ENCODE measurements at places on chromosomes 5 and 9. TPM values are rescaled to one million over a fixed set of nuclear protein-coding genes. Genes with fewer than 3 reads are reported as not detected.

DNA sequence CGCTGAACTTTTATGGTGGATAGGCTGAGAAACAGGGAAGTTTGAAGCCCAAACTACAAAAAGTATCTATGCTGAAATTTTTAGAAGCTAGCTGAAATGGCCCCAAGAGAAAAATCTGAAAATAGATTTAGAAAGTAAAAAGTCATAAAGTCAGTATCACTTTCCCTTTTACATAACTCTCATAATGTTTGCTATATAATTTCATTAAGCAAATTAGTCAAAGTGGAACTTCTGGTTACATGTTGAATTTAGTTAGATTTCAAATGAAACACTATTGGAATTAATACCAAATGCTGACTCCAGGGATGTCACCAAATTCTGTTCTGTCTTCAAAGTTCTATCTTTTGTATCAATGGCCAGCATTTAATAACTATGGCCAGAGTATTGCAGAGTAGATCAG lies 126.9 kb downstream of the TTC39B start:
- DNase-seq = no peak

DNA sequence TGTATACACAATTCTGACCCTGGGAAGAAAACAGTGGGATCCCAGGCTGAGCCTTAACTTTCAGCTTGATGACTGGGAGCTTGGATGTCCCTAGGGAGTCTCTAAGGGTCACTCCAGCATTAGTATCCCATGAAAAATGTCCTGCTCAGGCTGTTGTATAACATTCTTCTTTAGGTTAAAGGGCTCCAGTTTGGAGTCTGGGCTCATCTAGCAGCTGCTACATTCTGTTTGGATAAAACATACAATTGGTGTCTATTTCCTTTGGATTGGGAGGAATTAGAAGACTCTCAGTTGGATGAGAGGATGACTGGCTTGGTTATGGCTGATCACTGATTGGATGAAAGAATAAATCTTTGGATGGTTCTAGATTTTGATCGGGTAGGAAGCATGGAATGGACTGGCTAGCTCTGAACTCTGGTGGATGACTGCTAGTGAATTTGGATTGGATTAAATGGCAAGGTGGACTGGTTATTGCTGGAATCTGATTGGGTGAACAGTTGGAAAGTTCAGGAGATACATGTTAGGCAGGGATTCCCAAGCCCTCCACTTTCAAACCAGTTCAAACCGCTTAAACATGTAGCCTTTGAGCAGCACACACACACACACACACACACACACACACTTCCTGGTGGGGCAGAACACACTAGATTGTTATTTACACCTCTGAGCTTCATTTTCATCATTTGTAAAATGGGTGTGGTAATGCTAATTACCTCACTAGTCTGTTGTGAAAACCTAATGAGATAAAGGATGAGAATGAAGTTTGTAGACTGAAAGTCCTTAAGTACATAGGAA lies 7.1 kb upstream of the MYOZ3 start:
- no peak for DNase-seq

TRIM52 gene
- 33.1 TPM for polyA plus RNA-seq

SLCO6A1 gene
- polyA plus RNA-seq = not detected

UBLCP1 gene
- polyA plus RNA-seq = 42.8 TPM

GRCh38 chr5:173963182-173963838 lies 25.7 kb upstream of the C5orf47 start:
- DNase-seq = no peak

NMUR2 gene
- not detected for polyA plus RNA-seq

HSPA4 gene
- polyA plus RNA-seq = 157 TPM

SPATA6L gene
- polyA plus RNA-seq = 3.8 TPM

SYK gene
- 29.2 TPM for polyA plus RNA-seq

- DNase-seq = no peak
Measured at GRCh38 chr5:40436535-40437237, 243.0 kb upstream of the PTGER4 start.

DNA sequence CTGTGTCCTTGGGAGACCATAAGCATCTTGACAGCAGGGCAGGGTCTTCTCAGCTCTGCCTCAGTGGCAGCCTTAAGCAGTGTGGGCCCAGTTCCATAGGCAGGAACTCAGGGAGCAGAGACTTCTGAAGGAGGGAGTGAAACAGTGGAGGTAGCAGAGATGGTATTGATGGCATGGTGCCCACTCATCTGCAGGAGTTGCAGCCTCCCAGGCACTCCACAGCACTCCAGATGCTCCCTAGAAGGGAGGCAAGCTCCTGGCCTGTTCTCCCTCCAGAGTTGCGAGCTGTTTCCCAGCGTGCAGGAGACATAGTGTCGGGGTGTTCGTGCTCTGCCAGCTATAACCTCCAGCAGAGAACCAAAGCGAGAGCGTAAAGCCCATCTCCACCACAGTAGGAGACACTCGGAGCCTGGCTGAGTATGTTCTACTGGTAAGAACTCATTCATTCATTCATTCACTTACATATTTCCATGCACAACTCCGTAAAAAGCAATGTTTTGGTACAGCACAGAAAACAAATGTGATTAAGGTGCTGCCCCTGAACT lies 31.4 kb upstream of the UNC5A start:
- no peak for DNase-seq

GRCh38 chr9:76817489-76817888 lies 53.3 kb downstream of the PCA3 start:
- no peak for DNase-seq

GRCh38 chr9:113886933-113887332 lies 10.8 kb downstream of the ZNF618 start:
- no peak for DNase-seq

EIF4E1B gene
- polyA plus RNA-seq = not detected

DNA sequence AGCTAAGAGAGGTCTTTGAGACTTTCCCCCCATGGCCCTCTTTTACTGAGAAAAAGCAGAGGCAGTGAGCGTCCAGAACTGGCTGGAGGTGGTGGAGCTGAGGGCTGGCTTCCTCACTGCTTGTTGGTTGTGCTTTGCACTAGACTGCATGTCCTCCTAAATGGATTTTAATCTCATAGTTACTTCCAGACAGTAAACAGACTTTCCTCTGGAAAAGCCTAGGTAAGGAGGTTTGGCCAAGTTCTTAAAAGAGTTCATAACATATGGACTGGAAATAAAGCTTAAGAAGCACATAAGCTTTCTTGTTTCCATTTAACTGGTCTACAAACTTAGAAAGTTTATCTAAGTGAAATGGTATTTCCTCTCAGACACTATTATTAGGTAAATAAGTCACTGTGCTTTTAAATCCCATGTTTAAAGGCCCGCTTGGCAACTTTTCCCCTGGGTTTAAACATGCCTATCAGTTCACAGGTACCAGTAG lies 2.0 kb downstream of the ASPN start:
- DNase-seq = no peak

GRCh38 chr5:169970911-169971765 lies 9.2 kb downstream of the INSYN2B start:
- no peak for DNase-seq

DNA sequence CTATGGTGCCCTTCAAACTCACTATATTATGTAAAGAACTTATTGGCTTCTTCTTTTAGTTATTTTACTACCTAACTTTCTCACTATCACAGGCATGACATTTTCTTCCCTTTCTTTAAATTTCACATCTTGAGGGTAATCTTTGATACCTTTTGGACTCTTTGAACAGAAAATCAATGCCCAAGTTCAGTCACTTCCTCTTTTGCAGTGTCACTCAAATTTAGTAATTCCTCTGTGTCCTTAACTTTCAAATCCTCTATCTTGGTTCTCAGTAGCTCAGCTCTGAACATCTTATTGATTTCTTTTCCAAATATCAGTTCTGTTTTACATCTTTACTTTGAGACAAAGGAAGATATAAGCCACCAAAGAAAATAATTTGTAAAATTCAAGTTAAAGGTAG lies 25.5 kb downstream of the CNTLN start:
- DNase-seq = no peak

DNA sequence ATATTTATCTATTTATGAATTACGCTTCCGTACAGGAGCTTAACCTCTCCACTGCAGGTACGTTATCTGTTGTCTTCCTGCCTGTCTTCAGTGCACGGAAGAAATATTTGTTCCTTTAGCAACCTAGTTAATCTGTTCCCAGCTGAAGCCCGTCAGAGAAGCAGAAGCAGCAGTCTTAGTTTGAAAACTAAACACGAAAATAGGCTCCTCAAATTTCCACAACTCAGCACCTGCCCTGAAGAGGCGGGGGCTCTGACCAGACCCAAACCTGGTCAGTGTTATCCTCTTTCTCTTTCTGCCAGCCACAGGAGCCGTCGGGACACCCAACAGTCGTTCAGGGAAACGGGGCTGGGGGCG lies 462 bp downstream of the NUDCD2 start:
- no peak for DNase-seq

GRCh38 chr5:125316915-125317535 lies 570.6 kb upstream of the ZNF608 start:
- DNase-seq = no peak

- DNase-seq = no peak
Measured at GRCh38 chr5:115295777-115296123, 704 bp downstream of the CCDC112 start.

GRCh38 chr5:134594336-134594735 lies 38.3 kb downstream of the SAR1B start:
- DNase-seq = no peak

DNA sequence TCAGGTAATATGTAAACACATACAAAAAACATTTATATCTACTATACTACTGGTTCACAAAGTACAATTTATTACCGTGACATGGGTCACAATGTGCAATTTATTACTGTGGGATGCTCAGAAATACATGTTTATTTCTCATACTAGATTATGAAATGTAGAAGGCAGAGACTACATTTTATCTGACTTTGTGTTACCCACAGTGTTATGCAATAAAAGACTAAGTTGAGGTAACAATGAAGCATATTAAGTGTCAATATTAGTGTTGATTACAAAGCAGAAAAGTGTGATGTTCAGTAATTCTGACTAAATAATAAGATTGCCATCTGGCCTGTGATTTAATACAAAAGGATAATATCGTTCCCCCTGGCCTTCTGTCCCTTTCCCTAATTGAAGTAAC lies 42.4 kb downstream of the CPLANE1 start:
- no peak for DNase-seq

GRCh38 chr9:27473111-27473529 lies 51.0 kb upstream of the IFNK start:
- no peak for DNase-seq

SLC46A2 gene
- 0.21 TPM for polyA plus RNA-seq

IL33 gene
- 13.9 TPM for polyA plus RNA-seq

GRCh38 chr5:17024686-17025180 lies 88.6 kb upstream of the MYO10 start:
- DNase-seq = no peak

GRCh38 chr5:88058625-88059024 lies 210.0 kb downstream of the TMEM161B start:
- no peak for DNase-seq

DNA sequence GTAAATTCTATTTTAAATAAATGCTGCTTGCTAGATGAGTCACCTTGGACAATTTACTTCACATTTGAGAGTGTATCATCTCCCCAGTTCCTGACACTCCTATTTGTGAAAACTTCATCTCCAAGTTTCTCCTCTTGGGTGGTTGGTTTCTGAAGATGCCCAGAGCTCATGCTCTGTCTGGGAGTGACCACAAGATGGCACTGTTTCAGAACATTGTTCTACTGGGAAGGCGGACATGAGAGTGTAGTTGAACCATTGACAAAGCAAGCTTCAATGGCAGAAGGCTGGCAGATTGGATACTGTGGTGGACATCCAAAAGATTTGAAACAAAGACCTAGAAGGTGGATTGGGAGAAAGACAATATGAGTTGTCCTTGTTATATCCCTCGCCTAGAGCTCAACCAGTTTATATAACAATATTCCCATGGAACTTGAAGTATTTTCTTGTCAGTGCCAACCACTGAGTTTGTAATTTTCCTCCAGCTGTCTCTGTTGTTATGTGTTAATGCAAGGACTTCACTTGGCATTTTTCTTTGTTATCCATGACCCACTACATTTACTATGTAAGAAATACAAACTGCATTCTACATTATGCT lies 234.3 kb upstream of the ANKH start:
- DNase-seq = peak; percentile 28

TAF1L gene
- polyA plus RNA-seq = 0.06 TPM

CDC23 gene
- polyA plus RNA-seq = 68.7 TPM

DNA sequence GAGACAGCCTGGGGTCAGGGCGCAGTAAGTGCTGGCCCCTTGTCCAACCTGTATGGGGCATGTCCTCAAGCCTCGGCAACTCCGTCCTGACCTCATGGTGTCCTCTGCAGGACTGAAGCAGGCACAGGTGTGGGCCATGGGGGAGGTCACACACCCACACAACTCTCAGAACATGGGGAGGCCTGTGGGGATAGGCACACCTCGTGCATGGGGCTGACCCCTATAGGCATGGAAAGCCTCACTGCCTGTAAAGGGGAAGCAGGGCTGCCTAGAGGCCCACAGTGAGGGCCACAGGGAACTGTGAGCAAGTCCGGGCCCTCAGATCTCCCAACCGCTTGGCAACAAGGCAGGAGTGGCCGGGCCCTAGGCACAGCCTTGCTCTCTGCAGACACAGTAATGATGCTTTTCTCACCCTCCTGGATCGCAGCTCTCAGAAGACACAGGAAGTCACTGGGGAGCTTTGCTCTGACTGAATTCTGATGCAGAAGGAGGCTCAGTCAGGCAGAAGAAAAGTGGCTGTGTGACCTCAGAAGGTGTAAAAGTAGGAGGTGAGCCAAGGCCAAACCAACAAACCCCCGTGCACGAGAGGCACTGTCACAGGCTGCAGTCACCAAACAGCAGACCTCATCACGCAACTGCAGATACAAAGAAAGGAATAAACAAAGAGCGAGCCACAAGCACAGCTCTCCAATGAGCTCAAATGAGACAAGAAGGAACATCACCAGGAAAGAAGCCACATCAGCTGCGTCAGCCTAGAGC lies 5.4 kb downstream of the IPPK start:
- no peak for DNase-seq

PRSS3 gene
- polyA plus RNA-seq = 2.1 TPM

All from right renal pelvis (tissue), 4 donors.